ENCODE measurements at places on chromosomes 6 and 20.

DNA sequence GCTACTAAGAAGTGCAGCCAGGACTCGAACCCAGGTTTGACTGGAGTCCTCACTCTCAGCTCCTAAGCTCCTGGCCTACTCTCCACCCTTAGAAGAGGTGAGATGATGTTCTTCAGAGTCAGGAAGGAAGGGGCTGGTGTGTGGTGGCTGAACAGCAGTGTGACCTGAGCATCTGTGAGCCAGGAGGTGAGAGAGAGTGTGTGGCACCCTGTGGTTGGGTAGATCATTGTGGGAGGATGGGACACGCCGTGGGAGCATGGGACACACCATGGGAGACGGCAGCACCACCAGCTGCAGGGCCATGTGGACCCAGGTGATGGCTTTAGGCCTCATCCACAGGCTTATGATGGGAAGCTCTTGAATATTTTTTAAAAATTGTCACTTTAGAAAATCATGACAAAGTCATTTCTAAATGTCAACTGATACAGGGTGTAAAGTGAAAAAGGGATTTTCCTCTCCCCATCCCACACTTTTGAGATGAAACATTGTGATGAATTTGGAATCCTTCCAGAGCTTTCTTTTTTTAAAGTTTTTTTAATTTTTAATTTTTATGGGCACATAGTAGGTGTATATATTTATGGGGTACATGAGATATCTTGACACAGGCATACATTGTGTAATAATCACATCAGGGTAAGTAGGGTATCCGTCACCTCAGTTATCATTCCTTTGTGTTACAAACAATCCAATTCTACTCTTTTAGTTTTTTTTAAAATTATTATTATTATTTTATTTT, 31.6 kb downstream of the SRC start:
- DNase-seq = no peak

DNA sequence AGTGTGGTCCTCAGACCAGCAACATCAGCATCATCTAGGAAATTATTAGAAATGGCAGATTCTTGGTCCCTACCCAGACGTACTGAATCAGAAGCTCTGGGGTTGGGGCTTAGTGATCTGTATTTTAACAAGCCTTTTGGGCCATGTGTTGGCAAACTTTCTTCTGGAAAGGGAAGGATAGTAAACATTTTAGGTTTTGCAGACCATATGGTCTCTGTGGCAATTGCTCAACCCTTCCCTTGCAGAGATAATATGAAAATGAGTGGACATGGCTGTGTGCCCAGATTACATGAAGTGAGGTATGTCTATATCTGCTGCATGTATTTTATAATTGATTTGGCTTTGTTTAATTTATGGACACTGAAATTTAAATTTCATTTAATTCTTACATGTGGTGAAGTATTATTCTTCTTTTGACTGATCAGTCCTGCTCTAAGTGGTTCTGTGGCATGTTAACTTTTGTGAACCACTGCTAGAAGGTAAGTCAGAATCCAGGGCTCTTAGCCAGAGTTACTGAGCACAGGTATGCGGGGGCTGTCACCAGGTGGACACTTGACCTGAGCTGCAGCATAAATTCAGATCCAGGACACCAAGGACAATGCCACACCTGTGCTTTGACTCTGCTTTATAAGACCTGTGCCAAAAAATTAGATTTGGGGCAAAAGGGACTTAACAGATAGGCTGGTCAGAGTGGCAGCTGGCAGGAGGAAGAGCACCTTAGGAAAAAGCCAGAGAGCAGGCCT, 43.2 kb downstream of the LY86 start:
- DNase-seq = no peak

DNA sequence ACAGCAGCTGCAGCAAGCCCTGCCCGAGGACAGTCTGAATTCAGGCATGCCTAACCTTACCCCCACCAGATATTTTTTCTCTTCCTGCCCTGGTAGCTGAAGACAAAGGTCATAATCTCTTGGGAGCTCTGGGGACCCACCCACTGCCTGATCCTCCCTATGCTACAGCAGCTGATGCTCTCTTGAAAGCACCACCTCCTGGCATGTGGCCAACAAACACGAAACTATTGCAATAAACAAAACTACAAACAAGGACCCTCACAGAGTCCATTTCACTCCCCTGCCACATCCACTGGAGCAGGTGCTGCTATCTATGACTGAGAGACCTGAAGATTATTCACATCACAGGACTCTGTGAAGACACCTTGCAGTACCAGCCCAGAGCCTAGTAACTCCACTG, 238.5 kb upstream of the HS3ST5 start:
- DNase-seq = no peak

DNA sequence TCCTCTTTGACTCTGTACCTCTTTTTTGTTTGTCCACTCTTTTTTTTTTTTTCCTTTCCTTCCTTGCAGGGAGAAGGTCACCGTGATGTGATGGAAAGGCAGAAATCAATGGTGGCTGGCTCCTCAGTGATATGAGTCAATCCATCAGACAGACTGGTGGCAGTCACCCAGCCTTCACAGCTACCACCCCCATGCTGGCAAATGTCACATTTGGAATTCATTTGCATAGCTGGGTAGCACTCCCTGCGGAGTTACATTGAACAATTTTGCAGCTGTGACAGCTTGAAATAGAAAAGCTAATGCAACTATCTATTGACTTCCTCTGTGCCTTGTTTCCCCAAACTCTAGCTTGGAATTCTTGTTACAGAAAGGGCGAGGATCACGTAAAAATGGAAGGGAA, 668.4 kb downstream of the C6orf118 start:
- no peak for DNase-seq

DNA sequence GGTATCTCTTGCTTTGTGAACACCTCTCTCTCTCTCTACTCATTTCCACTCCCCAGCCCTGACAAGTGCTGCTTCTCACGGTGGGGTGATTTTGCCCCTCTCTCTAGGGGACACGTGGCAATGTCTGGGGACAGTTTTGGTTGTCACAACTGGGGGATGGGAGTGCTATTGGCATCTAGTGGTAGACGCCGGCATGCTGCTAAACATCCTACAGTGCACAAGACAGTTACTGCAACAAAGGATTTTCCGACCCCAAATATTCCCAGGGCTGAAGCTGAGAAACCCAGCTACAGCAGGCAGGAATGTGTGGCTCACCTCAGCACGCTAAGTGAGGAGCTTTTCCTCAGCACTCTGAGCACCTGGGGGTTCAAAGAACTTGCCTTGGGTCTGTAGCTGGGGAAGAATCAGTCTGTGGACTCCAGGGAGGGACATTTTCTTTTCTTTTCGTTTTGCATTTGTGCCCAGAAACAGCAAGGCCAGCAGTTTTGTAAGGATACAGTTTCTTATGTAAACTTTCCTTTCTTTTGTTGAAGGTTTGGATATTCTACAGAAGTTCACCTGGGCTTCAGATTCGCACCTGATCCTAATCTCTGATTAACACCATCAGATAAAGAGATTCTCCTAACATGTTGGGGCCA, 246.9 kb upstream of the ZFP64 start:
- no peak for DNase-seq

DNA sequence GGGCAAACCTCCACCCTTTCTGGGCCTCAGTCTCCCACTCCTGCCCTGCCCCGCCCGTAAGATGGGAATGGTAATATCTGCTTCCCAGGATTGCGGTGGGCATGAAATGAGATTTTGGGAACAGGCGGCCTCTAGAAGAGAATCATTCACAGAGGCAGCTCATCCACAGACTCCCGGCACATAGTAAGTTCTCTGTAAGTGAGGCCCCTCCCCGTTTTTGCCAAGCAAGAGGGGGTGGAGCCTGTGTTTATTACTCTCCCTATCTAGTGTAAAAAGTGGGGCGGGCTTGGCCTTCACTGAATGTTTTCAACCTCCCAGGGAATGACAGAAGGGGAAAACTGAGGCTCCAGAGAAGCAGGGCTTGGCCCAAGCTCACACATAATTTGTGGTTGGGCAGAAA, 20.0 kb downstream of the SUN5 start:
- no peak for DNase-seq

GRCh38 chr20:44990425-44990824, 24.1 kb downstream of the STK4 start:
- no peak for DNase-seq

DNA sequence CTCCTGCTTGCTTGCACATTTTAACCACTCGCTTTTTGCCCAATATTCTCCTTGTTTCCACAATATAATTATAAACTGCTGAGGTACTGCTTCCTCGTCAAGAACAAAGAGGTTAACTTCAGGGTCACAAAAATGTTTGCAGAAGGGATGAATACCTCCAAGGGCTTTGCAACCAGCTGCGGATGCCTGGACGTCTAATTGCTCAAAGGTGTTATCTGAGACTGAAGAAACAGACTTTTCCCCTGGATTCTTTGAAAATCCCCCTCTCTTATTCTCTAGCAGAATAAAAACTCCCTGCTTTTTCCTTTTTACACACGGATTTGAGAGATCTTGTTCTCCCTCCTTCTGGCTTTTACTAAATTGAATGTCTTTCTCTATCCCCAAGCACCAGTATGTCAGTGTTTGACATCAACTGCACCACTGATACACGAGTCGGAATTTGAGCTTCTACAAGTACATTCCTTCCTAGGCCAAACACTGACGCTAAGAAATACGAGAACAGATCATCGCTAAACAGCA, 336 bp upstream of the SMPDL3A start:
- peak; percentile 62 for DNase-seq

Measured in kidney glomerular epithelial cell (primary cell).